ENCODE measurements at places on chromosomes 11 and 22.
A peak's percentile ranks its signal among the peaks of the same experiment; 100 is the strongest.

DNA sequence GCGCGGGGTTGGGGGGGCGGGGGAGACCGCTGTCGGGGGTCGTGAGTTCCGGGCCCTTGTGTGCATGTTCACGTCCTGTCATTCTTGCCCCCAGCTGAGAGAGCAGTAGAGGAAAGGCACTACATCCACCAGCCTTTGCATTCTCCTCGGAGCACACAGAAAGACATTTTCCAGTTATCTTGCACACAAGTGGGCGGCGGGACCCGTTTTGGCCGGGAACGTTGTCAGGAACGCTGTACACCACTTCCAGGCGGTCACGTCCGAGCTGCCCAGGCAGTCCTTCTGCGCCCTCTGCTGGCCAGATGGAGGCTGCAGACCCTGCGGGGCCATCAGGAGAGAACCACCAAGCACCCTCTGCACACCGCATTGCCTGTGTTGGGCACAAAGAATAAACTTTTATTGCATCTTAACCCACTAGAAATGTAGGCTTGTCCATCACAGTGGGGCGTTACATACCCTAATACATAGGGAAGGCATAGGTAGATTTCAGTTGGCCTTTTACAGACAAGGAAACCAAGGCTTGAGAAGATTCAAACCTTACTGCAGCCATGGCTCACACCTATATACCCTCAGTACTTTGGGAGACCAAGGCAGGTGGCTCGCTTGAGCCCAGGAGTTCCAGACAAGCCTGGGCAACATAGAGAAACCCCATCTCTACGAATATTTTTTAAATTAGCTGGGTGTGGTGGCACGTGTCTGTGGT is 2.8 kb upstream of the CDKN1C start:
- DNase-seq: peak; percentile 69

DNA sequence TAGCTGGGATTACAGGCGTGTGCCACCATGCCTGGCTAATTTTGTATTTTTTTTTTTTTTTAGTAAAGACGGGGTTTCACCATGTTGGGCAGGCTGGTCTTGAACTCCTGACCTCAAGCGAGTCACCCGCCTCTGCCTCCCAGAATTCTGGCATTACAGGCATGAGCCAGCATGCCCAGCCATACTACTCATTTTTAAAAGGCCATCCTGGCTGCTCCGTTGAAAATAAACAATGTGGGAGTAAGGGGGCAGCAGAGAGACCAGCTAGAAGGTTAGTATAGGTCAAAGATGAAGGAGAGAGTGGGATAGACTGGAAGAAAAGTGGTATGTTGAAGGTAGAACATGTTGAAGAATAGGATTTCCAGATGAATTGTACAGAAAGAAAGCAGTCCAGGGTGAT is 17.6 kb upstream of the LIN7C start:
- peak; percentile 66 for DNase-seq

GRCh38 chr11:60848714-60849151 is 6.8 kb downstream of the CCDC86 start:
- DNase-seq: no peak

GRCh38 chr11:132692891-132693290 is 839.4 kb downstream of the OPCML start:
- DNase-seq: no peak

DNA sequence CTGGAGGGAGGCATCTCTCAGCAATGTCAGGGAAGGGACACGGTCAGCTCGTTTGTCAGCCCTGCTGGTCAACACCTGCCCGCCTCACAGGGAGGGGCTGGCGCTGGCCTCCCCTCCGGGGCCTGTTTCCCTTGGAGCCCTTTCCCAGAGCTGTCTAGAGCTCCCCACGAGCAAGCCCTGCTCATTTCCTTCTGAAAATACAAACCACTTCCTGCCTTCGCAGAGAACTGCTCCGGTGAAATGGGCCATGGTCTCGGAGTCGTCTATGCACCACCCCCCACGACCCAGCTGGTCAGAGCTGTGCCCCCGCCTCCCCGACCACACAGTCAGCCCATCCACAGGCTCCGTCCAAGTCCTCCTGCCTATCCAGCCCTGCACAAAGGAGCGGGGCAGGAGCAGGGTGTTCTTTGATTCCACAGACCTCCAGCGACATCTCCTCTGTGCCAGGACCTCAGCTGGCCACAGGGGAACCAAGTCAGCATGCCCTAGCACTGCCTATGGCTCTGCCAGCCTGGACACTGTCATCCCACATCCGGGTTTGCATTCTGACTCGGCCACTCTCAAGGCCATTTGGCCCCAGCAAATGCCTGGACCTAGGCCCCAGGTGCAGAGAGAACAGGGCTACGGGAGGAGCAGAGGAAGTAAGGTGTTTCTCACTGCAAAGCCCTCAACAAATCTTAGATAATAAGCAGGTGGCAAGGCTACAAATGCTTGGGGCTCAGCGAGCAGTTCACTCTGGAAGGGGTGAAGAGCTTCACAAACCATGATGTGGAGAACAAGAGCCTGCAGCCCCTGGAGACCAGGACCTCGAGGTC is 82.1 kb upstream of the WNT11 start:
- no peak for DNase-seq

Data from mammary epithelial cell (primary cell).